Activated CD4-positive, alpha-beta T cell treated with anti-CD3 and anti-CD28 coated beads for 36 hours (primary cell): ENCODE measurements at places on chromosomes 1 and 21. TPM values are rescaled to one million over a fixed set of nuclear protein-coding genes. Genes with fewer than 3 reads are reported as not detected.

RPTN gene
- not detected for total RNA-seq

DNA sequence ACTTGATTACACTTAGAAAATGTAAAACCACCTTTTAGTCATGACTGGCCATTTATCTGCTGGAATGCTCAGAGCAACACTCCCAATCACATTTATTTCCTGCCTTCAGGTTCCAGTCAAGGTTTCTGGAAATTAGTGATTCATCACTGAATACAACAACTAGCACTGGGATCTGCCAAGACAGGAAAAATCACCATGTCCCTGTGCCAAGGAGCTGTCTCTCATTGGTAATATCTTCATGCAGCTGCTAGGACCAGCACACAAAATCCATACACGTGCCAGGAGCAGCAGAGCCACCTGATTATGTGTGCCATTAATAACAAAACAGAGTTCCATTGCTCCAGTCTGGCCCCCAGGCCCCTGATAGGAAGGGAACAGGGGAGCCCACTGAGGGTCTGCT is 194.6 kb downstream of the TNR start:
- DNase-seq: no peak

DNA sequence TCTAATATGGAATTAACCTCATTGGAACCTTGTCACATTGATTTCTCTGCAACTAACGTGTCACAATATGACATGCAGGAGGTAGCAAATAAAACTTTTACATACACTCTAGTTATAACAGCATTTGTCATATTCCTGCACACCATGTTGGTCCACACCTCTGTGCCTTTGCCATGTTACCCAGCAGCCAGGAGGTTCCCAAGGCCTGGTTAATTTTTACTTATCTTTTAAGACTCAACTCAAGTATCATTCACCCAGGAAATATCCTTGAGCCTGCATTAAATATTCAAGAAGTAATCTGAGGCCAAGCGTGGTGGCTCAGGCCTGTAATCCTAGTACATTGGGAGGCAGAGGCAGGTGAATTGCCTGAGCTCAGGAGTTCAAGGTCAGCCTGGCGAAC is 447.2 kb upstream of the NR5A2 start:
- DNase-seq: no peak

DNA sequence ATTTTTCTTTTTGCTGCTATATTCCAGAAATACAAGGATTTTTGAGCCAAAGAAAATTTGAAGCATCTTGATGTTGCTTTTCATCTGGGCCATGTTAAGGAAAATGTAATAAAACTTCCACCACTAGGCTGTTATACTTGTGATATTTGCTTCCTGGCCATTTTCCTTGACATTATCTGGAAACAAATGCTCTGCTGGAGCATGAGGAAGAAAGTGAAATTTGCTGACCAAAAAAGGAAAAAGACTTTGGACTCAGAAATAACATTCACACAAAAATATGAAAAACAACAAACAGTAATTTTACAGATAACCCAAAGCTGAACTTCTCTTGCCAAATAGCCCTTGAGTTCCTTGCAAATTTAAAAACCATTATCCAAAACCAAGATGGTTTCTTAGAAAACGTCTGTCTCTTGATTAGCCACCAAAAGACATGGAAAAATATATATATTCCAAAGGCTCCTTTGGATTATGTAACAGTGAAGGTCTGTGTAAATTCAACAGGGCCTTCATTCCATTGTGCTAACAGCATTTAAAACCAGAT is 344.5 kb downstream of the LMX1A start:
- no peak for DNase-seq

DNA sequence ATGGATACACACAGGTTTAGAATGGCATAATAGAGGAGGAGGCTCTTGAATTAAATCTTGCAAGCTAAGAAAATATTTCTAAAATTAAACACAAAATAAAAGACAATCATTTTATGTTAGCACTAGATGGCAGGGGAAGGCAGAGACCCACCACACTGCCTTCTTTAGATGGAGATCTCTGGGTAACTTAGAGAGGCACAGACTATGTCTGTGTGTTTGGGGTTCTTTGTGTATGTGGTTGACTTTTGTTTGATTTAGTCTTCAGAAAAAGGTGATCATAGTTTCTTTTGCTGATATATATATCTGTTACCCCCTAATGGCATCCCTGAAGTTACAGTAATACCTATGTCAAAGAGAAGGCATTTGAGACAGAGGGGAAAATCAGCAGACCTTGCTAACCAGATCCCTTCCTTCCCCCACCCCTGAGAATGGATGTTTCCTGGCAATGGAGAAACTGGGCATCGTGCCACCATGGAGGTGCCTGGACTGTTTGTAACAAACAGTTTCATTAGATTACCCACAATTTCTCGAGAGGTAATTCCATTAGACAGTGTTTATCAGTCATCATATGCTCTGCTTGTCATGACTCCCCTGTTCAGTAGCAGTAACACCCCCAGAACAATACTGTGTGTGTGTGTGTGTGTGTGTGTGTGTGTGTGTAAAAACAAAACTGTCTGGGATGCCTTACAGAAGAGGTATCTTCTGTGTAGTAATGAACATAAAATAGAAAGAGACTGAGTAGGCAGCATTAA is 228.3 kb upstream of the DEPDC1 start:
- DNase-seq: no peak

GRCh38 chr1:236167578-236167977 is 25.2 kb downstream of the GPR137B start:
- no peak for DNase-seq
